ENCODE measurements at places on chromosomes 5 and 9. TPM values are rescaled to one million over a fixed set of nuclear protein-coding genes. Genes with fewer than 3 reads are reported as not detected.

DNA sequence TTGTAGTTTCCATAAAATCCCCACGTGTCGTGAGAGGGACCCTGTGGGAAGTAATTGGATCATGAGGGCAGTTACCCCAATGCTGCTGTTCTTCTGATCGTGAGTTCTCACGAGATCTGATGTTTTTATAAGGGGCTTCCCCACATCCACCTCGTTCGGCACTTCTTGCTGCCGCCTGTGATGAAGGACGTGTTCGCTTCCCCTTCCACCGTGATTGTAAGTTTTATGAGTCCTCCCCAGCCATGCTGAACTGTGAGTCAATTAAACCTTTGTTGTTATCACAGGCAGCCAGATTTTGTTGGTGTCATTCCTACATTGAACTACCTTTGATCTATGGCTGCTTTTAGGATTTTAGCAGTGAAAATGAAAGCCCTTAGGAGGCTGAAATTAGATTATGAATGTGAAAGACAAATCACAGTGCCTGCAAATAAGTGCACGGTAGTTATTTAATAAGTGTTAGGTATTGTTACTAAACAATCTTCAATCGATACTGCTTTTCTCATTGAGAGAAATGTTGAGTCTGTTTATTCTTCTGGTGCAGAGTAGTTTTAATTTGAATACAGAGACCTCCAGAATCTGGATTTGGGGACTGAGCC is 68.0 kb upstream of the C6 start:
- H3K27ac ChIP-seq = no peak overlapping the region
- no peaks in the 10 kb centered on the region for H3K36me3 ChIP-seq
- no peaks in the 10 kb centered on the region for H3K4me1 ChIP-seq
- DNase-seq = no peak
- no peak overlapping the region for H3K4me3 ChIP-seq
- peaks cover 39% of the 10 kb centered on the region for H3K27me3 ChIP-seq

GRCh38 chr5:74762599-74762998 is 4.3 kb downstream of the GFM2 start:
- H3K27ac ChIP-seq = peak overlapping the region; percentile 79
- peak; percentile 89 for DNase-seq
- H3K4me1 ChIP-seq = peaks cover 24% of the 10 kb centered on the region
- H3K36me3 ChIP-seq = peaks cover 42% of the 10 kb centered on the region
- H3K27me3 ChIP-seq = no peaks in the 10 kb centered on the region

The CKMT2 gene
- not detected for total RNA-seq

The JADE2 gene
- 104 TPM for total RNA-seq

The CXCL14 gene
- not detected for total RNA-seq

GRCh38 chr9:128892221-128892921 is 10.4 kb downstream of the LRRC8A start:
- H3K27ac ChIP-seq = peak overlapping the region; percentile 69
- H3K4me1 ChIP-seq = peaks cover 20% of the 10 kb centered on the region
- H3K4me3 ChIP-seq = peak overlapping the region; percentile 21
- H3K36me3 ChIP-seq = peaks cover 48% of the 10 kb centered on the region
- no peaks in the 10 kb centered on the region for H3K27me3 ChIP-seq
- peak; percentile 97 for DNase-seq

The DMRT3 gene
- total RNA-seq = not detected

The LCN12 gene
- total RNA-seq = 0.86 TPM

GRCh38 chr5:61329550-61330128 is 2.4 kb upstream of the ZSWIM6 start:
- peak overlapping the region; percentile 63 for H3K27ac ChIP-seq
- peaks cover 7% of the 10 kb centered on the region for H3K36me3 ChIP-seq
- peaks cover 33% of the 10 kb centered on the region for H3K4me1 ChIP-seq
- H3K27me3 ChIP-seq = no peaks in the 10 kb centered on the region
- peak; percentile 24 for DNase-seq
- H3K4me3 ChIP-seq = peak overlapping the region; percentile 76

- H3K4me1 ChIP-seq = no peaks in the 10 kb centered on the region
- H3K27me3 ChIP-seq = no peaks in the 10 kb centered on the region
- H3K4me3 ChIP-seq = no peak overlapping the region
- H3K36me3 ChIP-seq = no peaks in the 10 kb centered on the region
Observed at GRCh38 chr5:168211936-168212335, 79.5 kb upstream of the WWC1 start.

- no peak overlapping the region for H3K4me3 ChIP-seq
- H3K27ac ChIP-seq = no peak overlapping the region
- DNase-seq = no peak
Observed at GRCh38 chr9:89032173-89032572, 40.9 kb downstream of the S1PR3 start.

DNA sequence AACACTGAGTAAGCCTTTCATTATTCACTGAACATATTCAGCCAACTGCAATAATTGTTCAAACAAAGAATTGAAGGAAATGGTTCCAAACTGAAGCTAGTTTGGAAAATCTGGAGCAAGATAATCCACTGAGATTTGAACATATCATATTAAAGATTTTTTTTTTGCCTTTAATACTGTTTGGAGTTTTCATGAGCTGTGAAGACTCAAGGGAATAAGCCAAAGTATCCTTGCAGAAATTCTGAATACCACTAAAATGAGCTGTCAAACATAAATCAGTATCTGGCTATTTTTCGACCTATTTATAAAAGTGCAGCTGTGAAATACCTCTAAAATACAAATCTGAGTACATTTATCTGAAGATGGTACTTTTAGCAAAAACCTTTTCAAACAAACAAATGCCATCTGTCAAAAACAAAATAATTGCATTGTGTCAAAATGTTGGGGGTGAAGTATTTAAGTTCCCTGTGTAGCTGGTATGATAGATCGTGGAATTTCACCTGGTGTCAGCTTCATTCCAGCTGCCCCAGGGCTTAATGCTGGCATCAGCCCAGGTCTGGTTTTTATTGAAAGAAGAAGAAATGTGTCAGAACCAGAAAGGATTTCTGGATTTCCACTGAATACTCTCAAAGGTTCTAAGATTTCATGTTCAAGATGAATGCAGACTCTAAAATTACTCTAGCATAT is 149.0 kb upstream of the GRAMD2B start:
- peak; percentile 42 for DNase-seq
- no peaks in the 10 kb centered on the region for H3K27me3 ChIP-seq
- no peak overlapping the region for H3K27ac ChIP-seq
- H3K36me3 ChIP-seq = no peaks in the 10 kb centered on the region
- H3K4me3 ChIP-seq = no peak overlapping the region

- H3K4me1 ChIP-seq = no peaks in the 10 kb centered on the region
- H3K36me3 ChIP-seq = no peaks in the 10 kb centered on the region
- H3K4me3 ChIP-seq = no peak overlapping the region
- no peaks in the 10 kb centered on the region for H3K27me3 ChIP-seq
- DNase-seq = no peak
- no peak overlapping the region for H3K27ac ChIP-seq
Observed at GRCh38 chr5:147339313-147339712, 104.5 kb downstream of the STK32A start.

GRCh38 chr9:133540698-133541025 is 6.2 kb downstream of the ADAMTSL2 start:
- H3K36me3 ChIP-seq = no peaks in the 10 kb centered on the region
- DNase-seq = no peak
- H3K27me3 ChIP-seq = peaks cover 48% of the 10 kb centered on the region
- no peaks in the 10 kb centered on the region for H3K4me1 ChIP-seq

DNA sequence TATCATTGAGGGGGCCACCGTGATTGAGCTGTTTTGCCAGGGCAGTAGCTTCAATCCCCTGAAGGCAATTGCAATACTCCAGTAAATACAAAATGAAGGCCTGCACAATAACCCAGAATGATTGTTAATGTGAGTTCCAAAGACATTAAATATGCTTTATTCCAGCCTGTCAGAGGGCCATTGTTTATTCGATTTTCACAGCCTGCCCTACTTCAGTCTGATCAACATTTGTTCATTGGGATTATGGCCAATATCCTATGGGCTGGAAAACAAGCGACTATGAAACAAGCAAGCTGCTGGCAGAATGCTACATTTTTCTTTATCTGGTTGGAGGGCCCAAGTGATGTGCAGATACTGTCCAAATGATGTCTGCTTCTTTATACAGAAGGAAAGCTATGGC is 543.1 kb downstream of the TLE1 start:
- H3K36me3 ChIP-seq = no peaks in the 10 kb centered on the region
- H3K27ac ChIP-seq = no peak overlapping the region
- H3K4me3 ChIP-seq = no peak overlapping the region

- H3K27me3 ChIP-seq = no peaks in the 10 kb centered on the region
- H3K27ac ChIP-seq = no peak overlapping the region
- no peaks in the 10 kb centered on the region for H3K4me1 ChIP-seq
- no peak for DNase-seq
Observed at GRCh38 chr5:80387063-80387768, 20.6 kb upstream of the ZFYVE16 start.

GRCh38 chr5:125196481-125197111 is 450.2 kb upstream of the ZNF608 start:
- no peaks in the 10 kb centered on the region for H3K27me3 ChIP-seq
- H3K36me3 ChIP-seq = no peaks in the 10 kb centered on the region
- H3K27ac ChIP-seq = no peak overlapping the region
- no peak overlapping the region for H3K4me3 ChIP-seq
- H3K4me1 ChIP-seq = no peaks in the 10 kb centered on the region

- peaks cover 6% of the 10 kb centered on the region for H3K36me3 ChIP-seq
- DNase-seq = peak; percentile 93
- H3K4me3 ChIP-seq = peak overlapping the region; percentile 14
- H3K27me3 ChIP-seq = no peaks in the 10 kb centered on the region
Observed at GRCh38 chr9:34994900-34995669, 5.5 kb downstream of the DNAJB5 start.

The TMC1 gene
- total RNA-seq = not detected

The NNT gene
- 52.3 TPM for total RNA-seq

- DNase-seq = peak; percentile 65
- H3K27ac ChIP-seq = peak overlapping the region; percentile 75
- no peaks in the 10 kb centered on the region for H3K27me3 ChIP-seq
- peaks cover 7% of the 10 kb centered on the region for H3K36me3 ChIP-seq
- H3K4me3 ChIP-seq = no peak overlapping the region
- H3K4me1 ChIP-seq = peaks cover 7% of the 10 kb centered on the region
Observed at GRCh38 chr9:128927731-128928411, 7.1 kb downstream of the PHYHD1 start.

Measured in MCF 10A (cell line).